ENCODE measurements at places on chromosomes 6 and 20.

DNA sequence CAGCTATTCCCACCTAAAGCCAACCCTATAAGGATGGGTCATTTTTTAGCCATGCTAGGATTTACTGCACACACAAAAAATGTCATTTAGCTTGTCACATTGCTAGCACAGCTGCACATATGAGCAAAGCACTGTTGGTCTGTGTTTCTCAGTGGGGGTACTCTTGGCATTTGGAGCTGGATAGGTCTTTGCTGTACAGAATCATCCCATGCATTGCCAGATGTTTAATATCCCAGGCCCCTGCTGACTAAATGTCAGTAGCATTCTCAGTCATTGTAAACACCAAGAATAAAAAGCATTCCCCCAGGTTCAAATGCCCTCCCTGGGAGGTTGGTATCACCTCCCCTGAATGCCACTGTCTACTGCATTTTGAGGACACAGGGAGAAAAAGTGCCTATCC, 14.6 kb upstream of the LTV1 start:
- DNase-seq: no peak

DNA sequence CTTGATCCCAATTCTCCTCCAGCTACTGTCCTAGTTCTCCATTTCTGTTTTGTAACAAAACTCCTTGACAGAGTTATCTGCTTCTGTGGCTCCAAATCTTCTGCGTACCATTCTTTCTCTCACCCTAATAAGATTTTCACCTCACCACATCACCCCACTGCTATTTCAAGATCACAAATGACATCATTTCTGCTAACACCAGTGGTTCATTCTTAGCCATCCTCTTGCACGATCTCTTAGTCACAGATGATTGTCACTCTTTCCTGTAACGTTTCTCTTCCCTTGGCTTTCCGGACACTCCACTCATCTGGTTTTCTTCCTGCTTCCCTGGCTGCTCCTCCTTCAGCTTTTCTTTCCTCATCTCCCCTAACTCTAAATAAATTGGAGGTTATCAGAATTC, 56.8 kb upstream of the FABP7 start:
- DNase-seq: no peak

DNA sequence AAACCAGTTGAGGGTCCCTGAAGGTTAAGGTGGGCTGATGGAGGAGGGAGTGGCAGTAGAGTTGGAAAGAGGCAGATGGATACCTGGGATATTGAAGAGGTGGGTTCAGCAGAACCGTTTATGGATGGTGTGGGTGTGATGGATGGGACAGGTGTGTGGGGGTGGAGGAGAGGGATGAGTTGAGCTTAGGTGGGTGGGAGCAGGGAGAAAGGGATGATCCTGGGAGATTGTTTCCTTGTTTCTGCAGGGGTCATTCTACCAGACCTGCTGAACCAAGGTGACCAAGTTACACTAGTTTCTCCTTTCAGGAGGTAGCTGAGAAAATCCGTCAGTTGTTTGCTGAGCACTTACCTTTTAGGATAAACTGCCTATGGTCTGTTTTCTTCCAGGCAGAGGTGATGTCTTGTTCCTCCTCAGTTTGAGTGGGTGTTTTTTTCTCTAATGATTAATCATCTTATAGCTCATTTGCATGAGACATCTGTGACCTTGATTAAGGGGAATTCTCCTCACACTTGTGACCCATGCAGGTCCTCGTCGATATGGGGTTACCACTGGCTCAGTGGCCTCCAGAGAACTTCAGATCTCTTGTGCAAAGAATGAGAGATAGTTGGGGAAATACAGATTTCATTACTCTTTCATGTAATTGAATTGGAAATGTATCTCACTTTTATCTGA, 53.0 kb downstream of the FARS2 start:
- no peak for DNase-seq

DNA sequence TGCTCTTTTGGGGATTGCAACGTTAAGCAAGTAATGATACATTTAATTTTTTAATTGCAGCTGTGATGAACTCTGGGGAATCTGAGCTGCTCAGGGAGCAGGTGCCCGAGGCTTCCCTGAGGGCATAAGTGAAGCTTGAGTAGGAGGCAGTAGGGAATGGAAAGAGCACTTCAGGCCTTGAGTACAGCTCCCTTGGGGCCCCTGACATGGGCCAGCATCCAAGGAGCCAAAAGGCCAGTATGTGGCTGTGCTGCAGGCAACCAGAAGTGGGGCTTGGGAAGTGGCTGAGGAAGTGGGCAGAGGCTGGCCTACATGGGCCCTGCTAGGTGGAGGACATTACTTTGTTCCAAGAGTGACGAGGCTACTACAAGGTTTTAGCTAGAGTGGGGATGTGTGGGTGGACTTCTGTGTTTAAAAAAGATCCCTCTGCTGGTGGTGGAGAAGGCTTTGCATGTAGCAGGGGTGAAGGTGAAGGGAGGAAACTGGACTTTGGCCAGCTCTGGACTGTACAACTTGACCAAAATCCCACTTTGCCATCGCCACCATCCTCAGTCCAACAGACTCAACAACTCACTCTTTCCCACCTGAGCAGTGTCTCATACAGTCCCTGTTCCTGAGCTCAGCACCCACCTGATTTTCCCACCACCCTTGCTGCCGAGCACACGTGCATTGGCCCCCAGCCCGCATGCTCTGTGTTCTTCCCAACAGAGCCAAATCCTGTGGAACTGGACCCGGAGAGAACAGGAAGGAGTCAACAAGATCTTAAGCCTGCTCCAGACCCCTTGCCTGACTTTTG, 10.9 kb upstream of the ZNF831 start:
- no peak for DNase-seq

GRCh38 chr6:4192173-4192572, 56.8 kb upstream of the ECI2 start:
- no peak for DNase-seq
